ENCODE measurements at places on chromosomes 7 and 10.

DNA sequence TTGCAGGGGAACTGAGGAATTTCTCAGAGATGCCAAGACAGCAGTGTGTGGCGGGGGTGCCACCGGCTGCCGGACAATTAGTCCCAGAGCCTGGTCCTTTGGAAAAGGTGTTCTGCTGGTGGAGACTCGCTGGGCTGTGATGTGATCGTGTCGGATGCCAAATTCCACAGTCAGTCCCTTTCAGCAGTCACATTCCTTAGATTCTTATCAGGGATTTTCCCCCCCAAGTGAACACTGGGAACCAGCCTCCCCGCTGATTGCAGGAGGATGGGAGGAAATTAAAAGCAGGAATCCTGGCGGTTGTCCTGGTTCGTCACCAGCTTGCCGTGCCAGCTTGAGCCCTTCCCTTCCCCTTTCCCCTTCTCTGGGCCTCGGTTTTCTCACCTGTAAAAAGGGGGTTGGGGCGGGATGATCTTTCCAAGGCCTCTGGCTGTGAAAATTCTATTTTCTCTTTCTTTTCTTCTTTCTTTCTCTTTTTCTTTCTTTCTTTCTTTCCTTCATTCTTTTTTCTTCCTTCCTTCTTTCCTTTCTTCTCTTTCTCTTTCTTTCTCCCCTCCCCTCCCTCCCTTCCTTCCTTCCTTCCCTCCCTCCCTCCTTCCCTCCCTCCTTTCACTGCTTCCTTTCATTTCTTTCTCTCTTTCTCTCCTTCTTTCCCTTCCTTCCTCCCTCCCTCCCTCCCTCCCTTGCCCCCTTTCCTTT lies 39.6 kb downstream of the COL26A1 start:
- no peak for DNase-seq

GRCh38 chr10:118812393-118812740 lies 57.6 kb upstream of the CACUL1 start:
- DNase-seq = no peak

GRCh38 chr10:96130326-96130995 lies 364 bp downstream of the ZNF518A start:
- DNase-seq = peak; percentile 61

DNA sequence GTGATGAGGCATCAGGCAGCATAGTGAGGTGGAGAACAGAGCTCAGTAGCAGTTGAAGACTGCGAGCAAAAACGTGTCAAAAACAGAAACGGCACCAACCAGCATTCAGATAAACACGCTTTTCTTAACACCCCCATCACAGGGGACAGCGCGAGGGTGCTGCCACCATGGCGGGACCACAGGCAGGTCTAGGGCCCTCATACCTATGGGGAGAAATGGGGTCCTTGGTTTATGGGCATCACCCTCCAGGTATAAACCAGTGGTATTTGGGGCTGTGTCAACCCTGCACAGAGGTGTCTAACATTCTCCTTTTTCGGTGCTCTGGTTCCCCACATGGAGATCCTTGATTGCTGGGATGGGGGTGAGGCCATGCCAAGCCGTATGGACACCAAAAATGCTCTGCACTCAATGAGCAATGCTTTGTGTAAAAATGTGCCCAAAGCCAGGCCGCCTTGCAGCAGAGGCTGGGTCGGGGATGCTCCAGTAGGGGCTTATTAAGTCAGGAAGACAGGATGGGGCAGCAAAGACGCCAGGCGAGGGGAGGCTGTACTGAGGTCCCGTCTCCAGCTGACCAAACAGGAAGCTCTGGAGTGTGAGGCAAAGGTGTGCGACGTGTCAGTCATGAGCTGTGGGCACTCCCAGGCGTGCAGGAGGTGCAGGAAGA lies 191.5 kb downstream of the WDR37 start:
- DNase-seq = no peak

DNA sequence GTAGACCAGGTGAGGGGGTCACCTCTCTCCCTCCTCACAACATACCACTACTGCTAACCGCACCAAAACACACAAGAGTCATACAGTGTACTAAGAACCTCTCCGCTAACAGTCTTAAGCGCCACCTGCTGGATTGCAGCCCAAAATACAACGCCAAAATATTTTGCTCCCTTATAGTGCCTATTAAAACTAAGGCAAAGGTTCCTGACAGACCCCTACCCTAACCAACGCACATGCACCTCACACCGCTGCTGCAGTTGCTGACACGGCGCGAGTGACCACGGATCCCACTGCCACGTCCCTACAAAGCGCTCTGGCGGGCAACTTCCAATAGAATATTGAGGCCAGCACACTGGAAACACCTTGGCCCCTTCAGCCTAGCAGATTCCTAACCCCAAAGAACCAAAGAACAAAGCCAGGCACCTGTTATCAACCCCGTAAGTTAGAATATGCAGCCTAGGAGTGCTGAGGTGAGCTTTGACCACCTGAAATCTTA lies 563.6 kb upstream of the SEMA3D start:
- no peak for DNase-seq

DNA sequence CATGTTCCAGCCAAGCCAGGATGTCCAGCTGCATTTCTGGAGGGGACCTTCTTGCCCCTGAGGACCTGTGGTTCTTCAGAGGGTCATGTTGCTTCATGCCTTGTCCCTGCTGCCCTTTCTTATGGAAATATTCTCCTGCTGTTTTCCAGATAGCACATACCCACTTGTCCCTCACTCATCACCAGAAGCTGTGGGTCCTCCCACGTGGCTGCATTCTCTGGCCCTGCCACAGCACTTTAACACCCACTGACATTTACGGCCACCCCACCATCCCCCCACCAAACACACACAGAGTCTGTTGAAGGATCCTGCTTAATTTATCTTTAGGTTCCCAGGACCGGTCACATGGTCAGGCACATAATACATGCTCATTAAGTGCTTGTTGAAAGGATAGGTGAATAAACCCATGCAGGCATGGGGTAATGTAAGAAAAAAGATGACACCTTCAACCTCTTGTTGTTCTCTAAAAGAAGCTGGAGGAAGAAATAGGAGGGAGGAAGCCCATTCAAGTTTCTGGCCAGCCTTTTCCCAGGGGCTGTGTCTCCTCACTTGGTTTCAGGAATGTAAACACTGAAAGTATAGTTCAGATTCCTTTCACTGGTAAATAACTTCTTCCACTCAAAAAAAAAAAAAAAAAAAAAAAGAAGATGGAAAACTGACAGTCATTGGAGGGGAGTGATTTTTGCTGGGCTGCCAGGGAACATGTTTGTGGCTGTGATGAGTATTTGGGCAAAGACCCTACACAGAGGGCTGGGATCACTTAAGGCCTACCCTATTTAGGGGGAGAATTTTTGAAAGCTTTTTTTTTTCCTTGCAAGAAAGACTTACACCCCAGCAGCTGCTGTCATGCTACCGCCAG lies 19.8 kb upstream of the BMPER start:
- DNase-seq = no peak

- no peak for DNase-seq
These were observed 167.4 kb upstream of the SH2B2 start for GRCh38 chr7:102119213-102119651.

DNA sequence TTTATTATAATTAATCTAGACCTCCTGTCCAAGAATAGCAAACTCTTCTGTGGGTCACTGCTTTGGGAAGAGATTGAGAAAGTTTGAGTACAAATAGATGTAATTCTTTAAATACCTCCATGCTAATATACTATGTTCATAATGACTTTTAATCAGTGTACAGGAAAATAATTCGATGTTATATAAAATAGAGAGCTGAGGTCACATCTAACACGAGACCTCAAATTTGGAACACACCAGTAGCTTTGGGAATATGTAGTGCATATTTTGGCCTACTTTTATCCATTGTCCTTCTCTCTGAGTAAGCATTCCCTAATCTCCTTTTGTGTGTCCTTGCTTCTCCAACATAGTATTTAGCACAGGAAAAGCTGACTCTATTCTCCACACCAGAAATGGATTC lies 27.3 kb upstream of the CABCOCO1 start:
- no peak for DNase-seq

DNA sequence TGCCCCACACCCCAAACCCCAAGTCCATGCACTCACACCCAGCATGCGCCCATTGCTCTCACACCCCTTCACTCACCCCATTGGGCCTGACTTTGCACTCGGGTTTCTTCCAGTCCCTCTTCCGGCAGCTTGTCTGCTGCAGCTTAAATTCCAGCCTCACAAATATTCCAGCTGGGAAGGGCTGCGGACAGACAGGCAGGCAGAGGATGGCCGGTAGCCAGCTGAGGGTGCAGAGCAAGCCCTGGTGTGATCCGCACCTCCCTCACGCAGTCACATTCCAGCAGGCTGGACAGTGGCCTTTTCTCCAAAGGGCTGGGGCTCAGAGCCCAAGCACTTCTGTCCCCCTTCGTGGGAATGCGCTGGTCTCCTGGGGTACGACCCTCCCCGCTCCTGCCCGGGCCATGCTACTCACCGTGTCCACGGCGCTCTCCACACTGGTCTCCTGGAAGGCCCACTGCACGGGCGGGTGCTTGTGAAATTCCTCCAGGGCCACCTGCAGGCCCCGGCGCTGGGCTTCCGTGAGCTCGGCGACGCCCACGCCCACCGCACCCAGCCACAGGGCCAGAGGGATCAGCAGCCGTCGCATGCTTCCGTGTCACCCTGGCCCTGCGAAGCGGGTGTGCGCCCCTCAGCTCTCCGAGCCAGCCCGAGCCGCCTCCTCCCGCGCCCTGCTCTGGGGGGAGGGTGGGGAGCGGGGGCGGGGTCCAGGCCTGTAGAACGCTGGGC lies 1.2 kb downstream of the RARRES2 start:
- no peak for DNase-seq

- DNase-seq = no peak
These were observed 150.0 kb downstream of the ARHGAP12 start for GRCh38 chr10:31778627-31779026.

DNA sequence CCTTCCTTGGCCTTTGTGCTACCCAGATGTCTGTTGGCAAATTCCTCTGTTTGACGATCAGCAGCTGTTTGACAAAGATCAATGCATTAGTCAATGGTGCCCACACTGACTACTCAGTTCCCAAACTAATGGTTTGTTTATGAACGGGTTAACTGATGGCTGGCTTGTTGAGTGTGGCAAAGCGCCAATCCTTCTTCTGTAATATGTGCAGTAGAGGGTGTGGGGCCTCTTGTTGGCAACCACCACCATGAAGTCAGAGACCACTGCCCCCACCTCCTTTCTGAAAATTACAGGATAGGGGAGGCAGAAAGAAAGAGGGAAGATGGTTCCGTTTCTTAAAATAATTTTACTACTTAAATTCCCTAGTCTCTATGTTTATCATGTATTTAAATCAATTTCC lies 2.6 kb upstream of the PLCE1 start:
- DNase-seq = no peak

DNA sequence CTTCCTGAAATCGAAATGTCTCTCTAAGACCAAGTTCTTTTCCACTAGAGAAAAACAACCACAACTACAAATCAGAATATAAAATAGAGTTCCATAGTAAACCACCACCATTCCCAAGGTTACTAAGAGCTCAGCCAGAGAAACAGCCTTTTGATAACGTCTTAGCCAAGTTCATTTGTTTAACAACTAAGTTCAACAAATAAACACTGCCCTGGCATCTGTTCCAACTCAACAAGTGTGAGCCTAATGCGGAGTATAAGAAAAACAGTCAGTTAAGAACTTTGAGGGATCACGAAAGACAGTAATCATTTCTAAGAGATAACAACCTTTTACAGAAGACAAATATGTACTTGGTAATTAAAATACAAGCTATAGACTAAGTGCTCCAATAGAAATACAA lies 77.3 kb downstream of the CALD1 start:
- no peak for DNase-seq

DNA sequence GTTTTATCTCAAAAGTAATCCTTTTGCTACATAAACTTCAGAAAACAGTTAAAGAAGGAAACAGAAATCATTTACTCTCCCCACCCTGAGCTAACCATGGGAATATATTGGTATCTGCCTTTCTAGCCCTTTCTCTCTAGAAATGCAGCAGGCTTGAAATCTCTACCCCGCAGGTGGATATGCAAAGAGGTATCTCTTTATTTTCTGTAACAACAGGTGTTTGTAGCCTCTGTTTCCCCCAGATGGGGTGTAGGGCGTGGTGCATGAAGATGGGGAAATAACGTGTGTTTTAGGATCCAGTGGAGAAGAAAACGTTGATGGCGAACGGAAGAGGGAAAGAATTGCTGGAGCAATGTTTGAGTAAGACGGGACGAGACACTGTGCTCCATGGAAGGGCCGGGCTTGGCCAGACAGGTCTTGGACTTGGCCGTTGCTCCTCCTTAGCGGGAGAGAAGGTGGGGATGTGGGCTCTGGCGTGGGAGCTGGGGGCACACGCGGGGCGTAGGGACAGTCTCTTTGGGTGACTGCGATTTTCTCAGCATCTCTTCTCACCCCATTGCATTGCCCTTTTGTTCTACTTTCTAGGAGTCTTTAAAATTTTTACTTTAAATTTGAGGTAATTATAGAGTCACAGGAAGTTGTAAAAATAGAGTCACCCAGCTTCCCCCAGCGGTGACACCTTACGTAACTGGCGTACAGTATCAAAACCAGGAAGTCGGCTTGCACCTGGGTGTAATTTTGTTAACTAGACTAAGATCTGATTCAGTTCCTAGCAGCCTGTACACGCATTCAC lies 82.9 kb downstream of the ELFN1 start:
- DNase-seq = no peak

DNA sequence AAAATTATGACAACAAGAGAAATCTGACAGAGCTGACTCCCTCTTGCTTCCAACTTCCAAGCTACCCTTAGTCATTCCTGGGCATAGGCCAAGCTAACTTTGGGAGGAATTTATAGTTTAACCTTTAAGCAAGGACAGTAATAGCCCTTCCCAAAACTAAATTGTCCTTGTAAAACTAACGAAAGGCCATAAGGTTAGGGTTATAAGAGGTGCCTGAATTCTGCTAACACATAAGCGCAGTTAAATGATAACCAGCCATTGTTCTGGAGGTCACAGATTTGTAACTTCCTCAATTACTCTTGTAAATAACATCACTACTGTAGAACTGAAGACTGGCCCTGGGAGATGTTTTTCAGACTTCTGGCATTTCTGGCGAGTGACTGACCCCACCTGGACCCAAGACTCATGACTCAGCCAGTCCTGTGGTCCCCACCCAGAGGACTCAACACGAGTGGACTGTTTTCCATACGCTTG lies 481.2 kb downstream of the KCNMA1 start:
- no peak for DNase-seq

DNA sequence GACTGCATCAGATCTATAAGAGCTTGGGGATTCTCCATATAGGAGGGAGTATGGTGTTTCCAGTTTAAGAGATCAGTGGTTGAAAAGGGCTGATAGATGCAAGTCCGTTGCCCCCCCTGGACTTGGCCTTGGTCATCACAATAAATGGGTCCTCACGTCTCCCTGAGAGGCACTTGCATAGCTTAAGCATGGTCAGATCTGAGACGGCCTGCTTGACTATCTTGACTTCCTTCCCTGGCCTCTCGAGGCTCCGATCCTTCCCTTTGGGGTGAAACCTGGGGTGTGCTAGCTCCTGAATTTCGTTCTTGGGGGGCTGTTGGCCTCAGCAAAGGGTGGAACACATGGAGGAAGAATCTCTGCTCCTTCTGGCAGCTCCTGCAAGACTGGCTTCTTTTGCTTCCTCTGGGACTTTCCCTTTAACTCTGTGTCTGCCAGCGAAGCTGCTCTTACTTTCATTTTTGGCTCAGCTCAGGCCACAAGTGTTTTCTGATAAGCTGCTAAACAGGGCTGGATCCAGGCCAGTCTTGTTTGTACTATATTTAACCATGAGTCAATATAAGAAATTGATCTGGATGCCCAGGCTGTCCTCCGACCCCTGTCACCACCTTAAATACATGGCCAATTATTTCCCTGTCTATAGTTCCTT lies 11.2 kb upstream of the ZNF485 start:
- DNase-seq = no peak

Data from activated CD4-positive, CD25-positive, alpha-beta regulatory T cell (primary cell).